B cell (primary cell): ENCODE measurements at places on chromosomes 1 and 21. TPM values are rescaled to one million over a fixed set of nuclear protein-coding genes. Genes with fewer than 3 reads are reported as not detected.

Gene BEST4
- 1.3 and 1.4 TPM in 2 replicates for total RNA-seq

GRCh38 chr1:150221552-150221951 lies 14.4 kb downstream of the ANP32E start:
- peak; percentile 43 for DNase-seq

GRCh38 chr1:207221934-207222351 lies 99.5 kb upstream of the CD55 start:
- no peak for DNase-seq

- DNase-seq = peak; percentile 84
Measured at GRCh38 chr1:198556971-198557370, 16.5 kb upstream of the ATP6V1G3 start.

GRCh38 chr21:36310016-36310415 lies 10.0 kb upstream of the MORC3 start:
- DNase-seq = peak; percentile 78

DNA sequence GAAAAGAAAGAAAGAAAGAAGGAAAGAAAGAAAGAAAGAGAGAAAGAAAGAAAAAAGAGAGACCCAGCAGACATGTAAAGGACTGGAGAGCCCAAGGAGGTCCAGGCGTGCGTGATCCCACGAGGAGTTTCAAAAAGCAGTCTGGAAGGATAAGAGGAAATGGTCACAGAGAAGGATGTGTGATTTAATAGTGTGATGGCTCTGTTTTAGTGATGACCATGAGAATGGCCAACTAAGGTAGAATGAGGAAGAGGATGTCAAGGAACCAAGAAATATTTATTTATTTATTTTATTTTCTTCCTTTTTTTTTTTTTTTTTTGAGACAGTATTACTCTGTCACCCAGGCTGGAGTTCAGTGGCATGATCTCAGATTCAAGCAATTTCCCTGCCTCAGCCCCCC lies 25.5 kb downstream of the PTGS2 start:
- DNase-seq = no peak

GRCh38 chr1:56626546-56626945 lies 18.6 kb upstream of the PRKAA2 start:
- DNase-seq = no peak

GRCh38 chr1:182889997-182890396 lies 50.9 kb downstream of the DHX9 start:
- no peak for DNase-seq

DNA sequence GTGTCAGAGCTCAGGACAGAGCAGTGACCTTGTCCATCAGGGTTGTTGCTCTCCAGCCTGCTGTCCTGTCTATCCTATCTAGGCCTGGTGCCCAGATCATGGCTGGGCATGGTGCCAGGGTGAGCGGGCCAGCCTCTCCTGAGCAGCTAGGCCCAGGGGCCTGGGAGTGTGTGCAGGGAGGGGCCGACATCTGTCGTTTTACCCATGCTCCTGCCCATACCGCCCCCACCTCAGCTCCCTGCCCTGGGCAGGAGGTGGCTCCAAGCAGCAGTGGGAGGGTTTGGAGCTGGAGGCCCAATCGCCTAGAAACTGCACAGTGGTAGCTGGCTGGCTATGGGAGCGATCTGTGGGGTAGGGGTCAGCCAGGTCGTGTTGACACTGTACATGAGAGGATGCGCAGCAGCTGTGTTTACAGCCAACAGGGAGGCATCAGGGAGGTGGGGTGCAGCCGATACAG lies 6.5 kb downstream of the INSRR start:
- no peak for DNase-seq

DNA sequence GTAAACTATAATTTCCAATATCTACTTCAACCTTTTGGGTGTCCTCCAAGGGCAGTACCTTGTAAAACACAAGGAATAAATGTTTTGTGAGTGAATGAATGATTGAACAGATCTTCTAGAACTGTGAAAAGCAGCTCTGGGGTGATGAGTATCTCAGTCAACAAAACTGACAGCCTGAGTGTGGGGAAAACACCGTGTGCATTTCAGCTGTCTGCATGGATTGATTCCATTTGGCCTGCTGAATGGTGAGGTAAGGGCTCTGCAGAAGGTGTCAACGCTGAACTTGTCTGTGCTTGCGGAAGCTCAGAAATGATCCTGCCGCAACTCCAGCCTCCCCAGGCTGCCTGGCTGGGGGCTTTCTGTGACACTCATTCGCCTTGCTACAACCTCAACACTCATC lies 7.4 kb upstream of the AGMAT start:
- DNase-seq = no peak

GRCh38 chr1:41241354-41241748 lies 755 bp downstream of the SCMH1 start:
- peak; percentile 71 for DNase-seq

Gene TIE1
- total RNA-seq = 0.10 TPM in 1 of 2 replicates, not detected in the other

- DNase-seq = no peak
Measured at GRCh38 chr1:34850382-34850781, 9.2 kb downstream of the SMIM12 start.

Gene RPS6KC1
- 19.0 and 19.8 TPM in 2 replicates for total RNA-seq

Gene KRTAP7-1
- total RNA-seq = not detected in 2 replicates

Gene COL16A1
- not detected in 2 replicates for total RNA-seq
